Metanephros (tissue), 2 donors: ENCODE measurements at places on chromosomes 2 and 18. TPM values are rescaled to one million over a fixed set of nuclear protein-coding genes. Genes with fewer than 3 reads are reported as not detected.

Gene CYP27A1
- 45.4 TPM for total RNA-seq

Gene STPG4
- not detected for total RNA-seq

Gene THADA
- total RNA-seq: 52.5 TPM

Gene ABCG5
- 0.18 TPM for total RNA-seq

Gene WNT10A
- 2.0 TPM for total RNA-seq

Gene SERPINB12
- not detected for total RNA-seq

Gene CKAP2L
- total RNA-seq: 8.2 TPM

Gene ATP6V1C2
- 7.6 TPM for total RNA-seq

Gene UPP2
- 2.4 TPM for total RNA-seq

Gene SLC9A4
- total RNA-seq: 12.9 TPM

Gene MAPK4
- 5.1 TPM for total RNA-seq

Gene MYCN
- total RNA-seq: 25.7 TPM

Gene DSC2
- 19.8 TPM for total RNA-seq

Gene DAW1
- 0.12 TPM for total RNA-seq

Gene SLC4A5
- total RNA-seq: 8.4 TPM

Gene ARHGEF33
- 4.1 TPM for total RNA-seq

Gene REG3G
- total RNA-seq: not detected

Gene DSC1
- 0.47 TPM for total RNA-seq

Gene CAPN13
- 2.0 TPM for total RNA-seq

Gene PASK
- total RNA-seq: 12.3 TPM

Gene OSR1
- 7.8 TPM for total RNA-seq

Gene MOCOS
- 0.53 TPM for total RNA-seq

Gene CD207
- total RNA-seq: not detected

Gene EIF2AK2
- total RNA-seq: 34.8 TPM

Gene CHST10
- total RNA-seq: 17.0 TPM

Gene AQP12A
- not detected for total RNA-seq

Gene PPP1CB
- total RNA-seq: 180 TPM

Gene KLHL41
- 613 TPM for total RNA-seq

Gene AOX1
- 2.8 TPM for total RNA-seq

Gene CASP8
- 14.5 TPM for total RNA-seq

Gene INPP1
- total RNA-seq: 16.2 TPM

Gene ANKRD29
- total RNA-seq: 2.0 TPM

Gene APCDD1
- total RNA-seq: 133 TPM

Gene SNORC
- total RNA-seq: 0.93 TPM

Gene SLC19A3
- total RNA-seq: 15.9 TPM

Gene MARCHF4
- total RNA-seq: 0.06 TPM

Gene CROCC2
- total RNA-seq: 0.18 TPM

Gene TTN
- total RNA-seq: 416 TPM

Gene ST8SIA5
- 0.88 TPM for total RNA-seq

Gene SRD5A2
- 0.06 TPM for total RNA-seq

Gene CDKL4
- total RNA-seq: 2.6 TPM

Gene HADHB
- 130 TPM for total RNA-seq

Gene LRATD1
- total RNA-seq: 18.8 TPM

Gene LINC00305
- 0.64 TPM for total RNA-seq

Gene RAMP1
- 26.7 TPM for total RNA-seq

Gene AP1S3
- 21.9 TPM for total RNA-seq

Gene ASAP2
- total RNA-seq: 40.0 TPM

Gene GKN2
- total RNA-seq: 0.53 TPM

Gene APOB
- 0.82 TPM for total RNA-seq

Gene C2orf15
- 8.7 TPM for total RNA-seq

Gene MDH1B
- 7.0 TPM for total RNA-seq

Gene LCT
- total RNA-seq: 0.06 TPM

Gene TEKT4
- 0.29 TPM for total RNA-seq

Gene SERPINB4
- total RNA-seq: not detected

Gene MROH2A
- 0.53 TPM for total RNA-seq

Gene UGT1A3
- not detected for total RNA-seq

Gene PSD4
- 18.4 TPM for total RNA-seq

Gene SH3BP4
- total RNA-seq: 47.8 TPM
